ENCODE measurements at places on chromosomes 4 and X.

DNA sequence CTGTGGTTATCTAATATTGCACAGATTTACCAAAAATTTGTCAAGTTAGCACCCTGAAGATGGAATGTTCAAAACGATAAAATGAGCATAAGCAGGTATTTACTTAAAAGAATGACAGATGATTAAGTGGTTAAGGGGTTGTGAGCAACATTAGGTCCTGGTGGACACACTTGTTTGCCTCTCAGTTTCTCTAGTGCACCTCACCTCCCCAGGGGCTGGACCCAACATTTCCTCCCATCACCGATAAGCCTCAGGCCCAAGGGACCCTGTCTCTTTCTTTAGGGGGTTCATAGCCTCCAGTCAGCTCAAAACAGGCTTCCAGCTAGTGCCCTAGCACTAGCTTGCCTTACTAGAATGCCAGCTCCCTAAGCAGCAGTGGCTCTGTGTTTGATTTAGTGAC, 88.0 kb downstream of the ATP11C start:
- DNase-seq: no peak

- DNase-seq: no peak
Observed at GRCh38 chr4:7771541-7772507, 167.8 kb downstream of the AFAP1 start.

GRCh38 chrX:151609222-151609621, 45.7 kb downstream of the PASD1 start:
- no peak for DNase-seq

DNA sequence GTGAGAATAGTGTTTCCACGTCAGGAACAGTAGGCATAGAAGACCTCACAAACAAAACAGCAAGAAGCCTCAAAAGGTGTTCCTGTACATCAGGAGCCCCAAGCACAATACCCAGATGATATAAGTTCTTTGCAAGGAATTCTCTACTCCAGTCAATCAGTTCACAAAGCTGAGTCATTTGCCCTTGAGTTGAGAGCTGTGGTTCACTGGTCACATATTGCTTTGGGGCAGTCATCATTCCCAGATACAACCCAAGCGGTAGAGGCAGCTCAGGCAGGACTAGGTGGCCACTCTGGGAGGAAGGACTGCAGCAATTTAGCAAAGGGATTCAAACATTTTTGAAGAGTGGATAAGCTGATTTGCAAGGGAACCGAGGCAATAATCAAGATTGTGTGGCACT, 551.5 kb upstream of the ZFP42 start:
- peak; percentile 73 for DNase-seq

GRCh38 chrX:115029869-115030570, 12.6 kb upstream of the IL13RA2 start:
- DNase-seq: no peak
